Epithelial cell of umbilical artery (primary cell): ENCODE measurements at places on chromosomes 11 and 22. TPM values are rescaled to one million over a fixed set of nuclear protein-coding genes. Genes with fewer than 3 reads are reported as not detected.

The PPP2R1B gene
- 36.1 and 60.0 TPM in 2 replicates for total RNA-seq

The C11orf16 gene
- not detected in 2 replicates for total RNA-seq

The DYNC2H1 gene
- 6.2 and 11.9 TPM in 2 replicates for total RNA-seq

The RTN4R gene
- total RNA-seq, result 0.61 and 0.65 TPM in 2 replicates

The ACER3 gene
- total RNA-seq, result 16.9 and 26.1 TPM in 2 replicates

The ELMOD1 gene
- under 0.01 and 0.30 TPM in 2 replicates for total RNA-seq

The CD3G gene
- total RNA-seq, result not detected in 2 replicates

The OR10D3 gene
- not detected in 2 replicates for total RNA-seq

The NPAS4 gene
- total RNA-seq, result not detected in 2 replicates

The NRXN2 gene
- 1.1 TPM in 1 of 2 replicates, not detected in the other for total RNA-seq

The PHLDA2 gene
- total RNA-seq, result 7.1 and 8.1 TPM in 2 replicates

The GPHA2 gene
- not detected in 2 replicates for total RNA-seq

The AIFM3 gene
- total RNA-seq, result 0.32 and 0.46 TPM in 2 replicates

The ART1 gene
- not detected in 2 replicates for total RNA-seq

The ANO5 gene
- 4.9 and 6.2 TPM in 2 replicates for total RNA-seq

The NEFH gene
- 0.97 and 1.1 TPM in 2 replicates for total RNA-seq

The SLC6A5 gene
- not detected in 2 replicates for total RNA-seq

The SERGEF gene
- 23.4 TPM in 2 replicates for total RNA-seq

The SUSD2 gene
- under 0.01 and 0.15 TPM in 2 replicates for total RNA-seq

The MICAL2 gene
- 136 and 138 TPM in 2 replicates for total RNA-seq

The TRIM48 gene
- total RNA-seq, result not detected in 2 replicates

The MMP12 gene
- not detected in 2 replicates for total RNA-seq

The APOA1 gene
- total RNA-seq, result not detected in 2 replicates

The SEPTIN3 gene
- 0.15 TPM in 1 of 2 replicates, not detected in the other for total RNA-seq

The OR51B2 gene
- total RNA-seq, result not detected in 2 replicates

The YIF1A gene
- 193 and 255 TPM in 2 replicates for total RNA-seq

The CDC42EP1 gene
- 20.2 and 26.0 TPM in 2 replicates for total RNA-seq

The TNNI2 gene
- total RNA-seq, result not detected in 2 replicates

The B3GAT3 gene
- total RNA-seq, result 20.1 and 28.7 TPM in 2 replicates

The CRYBB3 gene
- 0.32 TPM in 1 of 2 replicates, not detected in the other for total RNA-seq

The FOSL1 gene
- total RNA-seq, result 12.7 and 20.2 TPM in 2 replicates

The HOATZ gene
- not detected in 2 replicates for total RNA-seq

The ALX4 gene
- not detected in 2 replicates for total RNA-seq

The RIC3 gene
- total RNA-seq, result not detected in 2 replicates

The SOX6 gene
- under 0.01 TPM in 2 replicates for total RNA-seq

The MMP8 gene
- total RNA-seq, result not detected in 2 replicates

The GNAZ gene
- 1.4 and 2.6 TPM in 2 replicates for total RNA-seq

The KCTD14 gene
- 0.32 and 0.91 TPM in 2 replicates for total RNA-seq

The SLC25A18 gene
- not detected in 2 replicates for total RNA-seq

The CREB3L1 gene
- total RNA-seq, result 0.32 and 1.2 TPM in 2 replicates

The MYRF gene
- 0.91 and 0.97 TPM in 2 replicates for total RNA-seq

The MPEG1 gene
- total RNA-seq, result not detected in 2 replicates

The KDM2A gene
- 27.9 and 34.7 TPM in 2 replicates for total RNA-seq

The OTOG gene
- total RNA-seq, result not detected in 2 replicates

The CBLIF gene
- not detected in 2 replicates for total RNA-seq

The AGBL2 gene
- under 0.01 TPM in 1 of 2 replicates, not detected in the other for total RNA-seq

The MS4A14 gene
- total RNA-seq, result not detected in 2 replicates

The MLC1 gene
- total RNA-seq, result not detected in 2 replicates

The ACR gene
- not detected in 2 replicates for total RNA-seq

The OR52E6 gene
- total RNA-seq, result not detected in 2 replicates

The VWCE gene
- 1.6 and 2.3 TPM in 2 replicates for total RNA-seq

The PNPLA3 gene
- total RNA-seq, result 3.9 and 4.4 TPM in 2 replicates
